ENCODE measurements at places on chromosomes 11 and 22.

DNA sequence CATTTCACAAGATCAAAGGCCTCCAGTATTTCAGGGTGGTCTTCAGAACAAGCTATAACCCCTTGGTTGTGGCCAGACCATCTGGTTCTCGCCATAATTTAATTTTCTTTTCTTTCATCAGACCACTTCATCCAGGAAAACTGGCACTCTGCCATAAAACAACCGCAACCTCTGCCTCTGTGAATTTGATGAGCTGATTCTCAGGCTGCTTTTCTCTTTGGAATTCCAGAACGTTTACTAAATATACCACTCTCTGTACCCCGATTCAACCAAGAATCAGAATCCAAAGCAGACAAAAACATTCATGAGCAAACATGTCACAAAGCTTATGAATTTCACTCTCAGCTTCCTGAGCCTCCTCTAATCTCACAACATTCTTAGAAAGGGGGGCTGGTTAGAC is 331.8 kb upstream of the SYN3 start:
- DNase-seq = no peak

DNA sequence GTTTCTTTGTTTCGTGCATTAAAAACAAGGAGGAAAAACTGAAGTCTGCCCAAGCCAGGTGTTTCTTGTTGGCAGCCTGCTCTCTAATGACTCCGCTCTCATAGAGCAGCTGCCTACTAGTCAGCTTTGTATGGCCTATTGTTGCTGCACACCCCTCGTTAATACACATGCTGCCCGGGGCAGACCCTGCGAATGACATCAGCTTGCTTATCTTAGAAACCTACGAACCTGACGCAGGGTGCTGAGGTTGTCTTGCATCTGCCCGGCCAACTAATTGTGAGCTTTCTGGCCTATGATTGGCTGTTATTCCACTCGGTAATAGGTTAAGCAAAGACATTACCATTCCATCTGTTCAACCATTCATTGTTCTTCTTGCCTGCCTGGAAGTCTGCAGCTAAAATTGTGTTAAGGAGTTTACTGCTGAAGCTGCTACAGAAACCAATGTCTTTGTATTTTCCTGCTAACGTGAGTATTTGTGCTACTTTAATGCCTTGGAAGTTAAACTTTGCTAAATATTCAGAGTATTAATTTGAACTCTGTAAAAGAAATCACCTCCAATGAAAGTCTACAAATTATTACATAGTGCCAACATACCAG is 37.5 kb downstream of the ZC3H12C start:
- no peak for DNase-seq

DNA sequence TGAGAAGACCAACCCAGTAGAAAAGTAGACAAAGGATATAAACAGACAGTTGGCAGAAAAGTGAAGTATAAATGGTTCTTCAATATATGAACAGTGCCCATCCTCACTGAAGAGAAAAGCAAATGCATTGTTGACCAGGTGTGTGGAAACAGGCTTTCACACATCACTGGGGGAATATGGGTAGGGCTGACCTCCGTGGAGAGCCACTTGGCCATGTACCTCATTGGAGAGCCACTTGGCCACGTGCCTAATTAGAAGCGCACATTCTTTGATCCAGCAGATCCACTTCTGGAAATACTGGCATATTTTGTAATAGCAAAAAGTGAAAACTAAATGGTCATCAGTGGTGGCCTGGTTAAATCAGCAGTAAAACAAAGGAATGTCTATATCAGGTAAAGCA is 43.2 kb downstream of the PPP6R3 start:
- no peak for DNase-seq

DNA sequence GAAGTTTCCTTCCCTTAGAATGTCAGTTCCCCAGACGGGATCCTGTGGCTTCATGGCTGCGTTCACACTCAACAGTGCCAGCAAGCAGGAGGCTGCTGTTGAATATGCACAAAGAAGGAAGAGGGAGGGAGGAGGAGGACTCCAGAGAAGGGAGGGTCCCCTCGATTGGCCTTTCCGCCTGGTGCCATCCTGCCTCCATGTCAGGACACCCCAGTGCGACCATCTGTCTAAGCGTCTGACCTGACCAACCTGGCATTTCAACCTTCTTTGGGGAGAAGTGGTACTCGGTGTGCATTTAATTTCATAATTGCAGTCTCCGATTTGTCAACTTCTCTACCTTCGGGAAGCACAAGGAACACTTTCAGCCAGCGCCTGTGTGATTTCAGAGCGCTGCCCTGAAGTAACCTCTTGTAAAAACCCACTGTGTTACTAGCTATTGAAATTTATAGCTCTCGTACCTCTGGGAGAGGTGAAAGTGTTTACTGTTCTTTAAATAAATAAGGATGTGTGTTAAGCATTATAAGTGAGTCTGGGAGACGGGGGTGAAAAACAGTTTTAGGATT is 1491.9 kb downstream of the TBC1D22A start:
- no peak for DNase-seq

GRCh38 chr11:116913000-116913399 is 75.6 kb upstream of the APOA1 start:
- no peak for DNase-seq

DNA sequence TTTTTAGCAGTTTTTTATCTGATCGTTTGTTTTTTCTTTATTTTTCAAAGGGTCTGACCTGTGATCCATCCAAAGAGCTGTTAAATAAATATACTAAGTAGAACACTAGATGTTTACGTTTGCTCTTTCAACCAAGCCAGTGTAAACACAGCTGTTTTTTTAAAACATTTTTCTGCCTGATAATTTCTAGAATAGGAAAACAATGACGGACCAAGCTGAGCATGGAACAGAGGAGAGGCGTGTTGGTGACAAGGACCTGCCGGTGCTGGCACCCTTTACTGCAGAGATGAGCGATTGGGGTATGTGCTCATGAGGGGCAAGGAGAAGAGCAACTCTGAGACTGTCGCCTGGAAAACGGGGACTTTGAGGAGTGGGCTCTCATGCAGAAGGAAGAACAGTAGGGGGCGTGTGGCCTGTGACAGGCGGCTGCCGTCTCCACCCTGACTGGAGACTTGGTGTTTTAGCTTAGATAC is 28.6 kb upstream of the PANX2 start:
- DNase-seq = no peak

- DNase-seq = no peak
These were observed 22.4 kb downstream of the C22orf23 start for GRCh38 chr22:37930952-37931440.

- DNase-seq = no peak
These were observed 1233.0 kb downstream of the JRKL start for GRCh38 chr11:97622795-97623194.

DNA sequence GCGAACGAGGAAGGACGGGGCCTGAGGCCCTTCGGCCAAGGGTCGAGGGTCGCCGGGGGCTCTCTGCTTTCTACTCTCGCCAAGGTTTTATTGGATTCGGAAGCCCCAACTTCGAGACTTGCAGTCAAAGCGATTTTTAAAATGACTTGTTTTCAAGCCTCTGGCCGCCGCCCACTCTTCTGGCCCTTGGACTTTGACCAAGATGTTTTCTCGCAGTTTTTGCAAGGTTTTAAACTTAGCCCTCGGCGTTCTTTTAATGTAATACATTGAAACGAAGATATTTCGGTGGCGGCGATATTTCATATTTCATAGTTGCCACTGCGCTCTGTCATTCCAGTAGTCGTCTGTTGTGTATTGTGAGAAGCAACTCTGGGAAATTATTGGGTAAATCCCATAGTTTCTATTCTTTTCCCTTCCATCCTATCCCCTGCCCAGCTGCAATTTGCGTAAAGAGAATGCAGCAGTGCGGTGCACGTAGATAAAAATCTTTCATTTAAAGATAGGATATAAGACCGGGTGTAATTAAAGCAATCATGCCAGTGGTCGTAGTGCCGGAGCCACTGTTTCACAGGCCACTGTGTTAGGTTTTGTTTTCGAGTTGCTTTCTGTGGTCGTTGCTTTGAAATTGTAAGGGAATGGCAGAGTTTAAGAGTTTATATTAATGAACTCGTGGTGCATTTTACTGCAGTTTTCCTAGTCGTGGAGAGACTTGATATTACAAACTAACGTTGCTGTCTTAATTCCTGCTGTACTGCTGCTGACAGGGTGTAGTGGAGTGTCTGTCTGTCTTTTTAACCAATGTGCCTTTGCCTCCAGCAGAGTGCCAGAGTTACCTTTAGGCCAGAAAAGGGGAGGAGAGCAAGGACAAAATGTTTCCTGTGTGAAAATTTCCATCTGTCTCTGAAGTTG is 702 bp downstream of the BIRC2 start:
- no peak for DNase-seq

- DNase-seq = no peak
These were observed 458.9 kb upstream of the CADM1 start for GRCh38 chr11:115963156-115963555.

DNA sequence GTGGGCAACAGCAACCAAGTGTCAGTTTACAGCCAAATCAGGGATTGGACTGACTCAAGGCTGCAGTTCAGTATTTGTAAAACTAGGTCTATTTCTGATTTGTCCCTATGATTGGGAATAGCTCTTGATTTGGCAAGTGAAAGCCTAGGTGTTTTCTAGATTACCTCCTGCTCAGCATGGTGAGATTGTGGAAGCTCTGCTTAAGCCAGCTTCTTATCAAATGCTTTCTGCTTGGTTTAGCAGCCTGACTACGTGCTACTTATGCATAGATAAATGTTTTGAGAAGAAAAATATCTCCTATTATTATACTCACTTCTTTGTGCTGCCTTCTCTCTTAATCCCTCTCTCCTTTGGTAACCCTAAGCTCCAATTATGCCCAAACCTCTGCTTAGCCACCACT is 86.3 kb upstream of the AMOTL1 start:
- DNase-seq = no peak

- DNase-seq = no peak
These were observed 309.9 kb downstream of the GUCY1A2 start for GRCh38 chr11:106708348-106708747.

GRCh38 chr11:68813773-68814172 is 27.9 kb downstream of the CPT1A start:
- no peak for DNase-seq

GRCh38 chr11:27234043-27234668 is 128.9 kb downstream of the CCDC34 start:
- no peak for DNase-seq

DNA sequence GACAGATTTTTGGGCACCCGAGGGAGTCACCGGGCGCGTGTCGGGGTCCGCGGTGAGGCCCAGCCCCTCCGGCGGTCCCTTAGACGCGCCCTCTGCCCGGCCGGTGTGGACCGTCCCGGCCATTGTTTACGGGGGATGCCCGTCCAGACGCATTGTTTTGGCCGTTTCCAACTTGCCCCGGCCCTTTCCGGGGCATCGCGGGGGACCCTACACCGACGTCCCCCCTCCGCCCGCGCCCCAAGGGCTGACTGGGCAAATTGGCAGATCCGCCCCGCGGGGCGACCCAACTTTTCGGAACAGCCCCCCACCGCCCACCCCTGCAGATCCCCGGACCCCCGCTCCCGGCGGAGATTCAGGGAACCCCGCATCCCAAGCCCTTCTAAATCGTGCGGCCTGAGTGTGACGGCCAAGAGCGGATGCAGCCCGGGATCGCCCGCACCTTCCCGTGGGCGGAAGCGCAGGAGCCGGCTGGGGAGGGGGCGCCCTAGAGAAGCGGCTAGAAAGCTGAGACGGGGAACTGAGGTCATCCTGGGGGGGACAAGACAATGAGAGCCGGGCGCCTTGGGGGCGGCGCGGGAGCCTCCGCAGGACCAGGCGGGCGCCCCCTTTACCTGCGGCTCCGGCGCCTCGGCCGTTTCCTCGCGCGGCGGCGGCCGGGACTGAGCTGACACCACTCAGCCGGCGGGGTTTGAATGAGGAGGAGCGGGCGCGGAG is 17.1 kb upstream of the CCT8L2 start:
- DNase-seq = no peak

GRCh38 chr11:28727254-28727653 is 619.1 kb downstream of the METTL15 start:
- no peak for DNase-seq

DNA sequence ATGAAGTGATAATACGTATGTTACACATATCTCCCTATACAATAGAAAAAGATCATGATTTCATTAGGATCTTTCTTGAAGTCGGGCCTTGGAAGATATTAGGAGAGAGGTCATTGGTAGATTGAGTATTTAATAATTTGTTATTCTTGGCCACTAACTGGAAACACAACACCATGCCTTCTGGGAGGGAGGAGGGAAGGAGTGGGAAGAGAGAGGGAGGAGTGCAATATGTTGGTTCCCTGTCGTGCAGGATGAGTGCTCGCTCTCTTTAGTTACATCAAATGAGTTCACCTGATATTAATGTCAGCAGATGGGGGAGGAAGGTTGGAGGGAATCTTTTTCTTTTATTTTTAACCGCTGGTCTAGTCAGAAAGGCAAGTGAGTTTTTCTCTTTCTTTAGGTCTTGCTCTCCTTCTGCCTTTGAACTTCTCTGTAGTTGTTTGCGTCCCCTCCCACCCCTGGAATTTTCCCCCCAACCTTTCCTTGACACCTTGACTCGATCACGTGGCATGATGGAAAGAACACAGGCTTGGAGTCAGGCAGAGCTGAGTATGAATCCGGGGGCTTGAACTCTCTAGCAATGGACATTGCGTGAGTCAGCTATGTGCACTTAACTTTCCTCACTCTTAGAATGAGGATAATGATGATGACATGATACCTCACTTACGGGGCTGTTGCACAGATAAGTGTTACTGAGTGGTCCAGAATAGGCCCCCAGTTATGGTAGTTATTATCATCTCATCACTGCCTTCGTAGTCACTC is 6.2 kb downstream of the ADAMTS15 start:
- no peak for DNase-seq

DNA sequence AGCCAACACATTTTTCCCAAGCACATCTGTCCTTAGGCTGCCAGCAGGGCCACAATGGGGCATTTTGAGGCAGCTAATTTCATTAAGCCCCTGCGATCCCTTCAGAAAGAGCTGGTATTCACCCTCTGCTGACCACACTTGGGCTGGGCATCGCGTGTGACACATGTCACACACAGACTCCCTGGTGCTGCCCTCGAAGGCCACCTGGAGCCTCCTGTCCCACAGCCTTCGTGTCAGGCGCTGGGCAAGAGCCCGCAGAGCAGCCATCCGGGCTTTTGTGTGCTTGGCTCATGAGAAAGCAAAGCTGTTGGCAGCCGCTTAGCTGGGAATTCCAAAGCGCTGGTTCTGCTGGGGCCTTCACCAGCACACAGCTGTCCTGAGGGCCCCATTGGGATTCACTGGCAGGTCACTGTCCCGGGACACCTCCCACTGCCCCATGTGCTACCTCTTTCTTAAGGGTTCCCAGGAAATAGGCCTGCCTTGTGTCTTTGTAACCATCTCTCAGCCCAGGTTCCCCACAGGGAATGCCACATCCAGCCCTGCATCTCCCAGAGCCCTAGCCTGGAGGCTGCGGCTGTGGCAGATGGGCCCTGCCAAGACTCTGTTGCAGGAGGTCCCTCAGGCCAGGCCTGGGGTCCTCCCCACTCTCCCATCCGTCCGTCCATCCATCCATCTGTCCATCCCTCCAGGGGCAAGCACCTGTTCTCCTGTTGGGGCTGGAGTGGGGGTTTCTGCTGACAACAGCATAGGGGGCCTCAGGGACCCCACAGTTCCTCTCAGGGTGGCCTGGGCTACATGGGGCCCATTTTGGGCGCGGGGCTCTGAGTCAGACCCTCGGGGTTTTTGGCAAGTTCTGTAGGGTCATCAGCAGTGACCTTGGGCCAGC is 4.9 kb downstream of the CLDN5 start:
- DNase-seq = no peak

GRCh38 chr11:117144477-117145392 is 648 bp downstream of the PAFAH1B2 start:
- DNase-seq = peak; percentile 52

- no peak for DNase-seq
These were observed 142.3 kb upstream of the MTNR1B start for GRCh38 chr11:92827132-92827531.

GRCh38 chr11:21866781-21867180 is 326.1 kb upstream of the ANO5 start:
- no peak for DNase-seq
